ENCODE measurements at places on chromosomes 16 and 17. TPM values are rescaled to one million over a fixed set of nuclear protein-coding genes. Genes with fewer than 3 reads are reported as not detected.

The HEATR3 gene
- total RNA-seq, result 16.9 TPM

The ASB16 gene
- not detected for total RNA-seq

The NEUROD2 gene
- total RNA-seq, result not detected

DNA sequence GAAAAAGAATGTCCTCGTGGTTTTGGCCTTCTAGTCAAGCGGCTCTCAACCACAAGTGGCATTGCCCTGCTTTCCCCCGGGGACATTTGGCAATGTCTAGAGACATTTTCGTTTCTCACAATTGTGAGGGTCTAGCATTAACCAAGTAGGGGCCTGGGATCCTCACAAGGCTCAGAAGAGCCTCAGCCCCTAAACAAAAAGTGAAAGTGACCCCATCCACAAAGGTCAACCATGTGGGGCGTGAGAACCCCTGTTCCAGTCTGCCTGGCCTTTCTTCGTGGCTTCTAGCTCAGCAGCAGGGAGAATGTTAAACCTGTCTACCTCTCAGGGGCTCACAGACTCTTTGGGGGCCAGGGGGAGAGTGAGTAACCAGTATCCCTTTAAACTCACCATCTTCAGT, 4.8 kb upstream of the RPL38 start:
- DNase-seq, result no peak

DNA sequence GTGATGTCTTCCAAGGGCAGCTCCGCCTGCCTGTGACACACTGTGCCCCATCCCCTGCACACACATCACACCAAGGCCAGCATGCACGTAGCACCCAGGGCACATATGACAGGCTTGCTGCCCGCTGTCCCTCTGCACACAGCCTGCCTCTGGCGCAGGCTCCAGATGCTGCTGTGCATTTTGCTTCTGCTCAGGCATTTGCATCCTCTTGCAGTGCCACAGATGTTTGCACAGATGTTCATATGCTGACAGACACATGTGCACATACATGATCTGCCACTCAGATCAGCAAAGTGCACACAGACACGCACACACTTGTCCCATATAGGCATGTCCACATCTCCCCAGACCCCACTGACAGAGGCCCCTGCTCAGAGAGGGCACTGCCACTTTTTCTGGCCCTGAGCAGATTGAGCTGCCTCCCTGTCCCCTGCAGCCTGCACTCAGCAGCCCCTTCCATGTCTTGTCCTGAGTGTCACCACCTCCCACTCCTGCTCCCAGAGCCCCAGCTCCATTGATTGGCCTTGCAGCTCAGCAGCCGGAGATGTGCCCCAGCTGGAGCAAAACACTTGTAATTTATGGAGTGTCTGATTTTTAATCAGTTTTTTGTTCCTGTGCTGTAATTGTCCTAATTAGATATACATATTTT, 115.1 kb upstream of the RPL38 start:
- no peak for DNase-seq

GRCh38 chr16:30700491-30700890, 1.5 kb downstream of the SRCAP start:
- peak; percentile 25 for DNase-seq

DNA sequence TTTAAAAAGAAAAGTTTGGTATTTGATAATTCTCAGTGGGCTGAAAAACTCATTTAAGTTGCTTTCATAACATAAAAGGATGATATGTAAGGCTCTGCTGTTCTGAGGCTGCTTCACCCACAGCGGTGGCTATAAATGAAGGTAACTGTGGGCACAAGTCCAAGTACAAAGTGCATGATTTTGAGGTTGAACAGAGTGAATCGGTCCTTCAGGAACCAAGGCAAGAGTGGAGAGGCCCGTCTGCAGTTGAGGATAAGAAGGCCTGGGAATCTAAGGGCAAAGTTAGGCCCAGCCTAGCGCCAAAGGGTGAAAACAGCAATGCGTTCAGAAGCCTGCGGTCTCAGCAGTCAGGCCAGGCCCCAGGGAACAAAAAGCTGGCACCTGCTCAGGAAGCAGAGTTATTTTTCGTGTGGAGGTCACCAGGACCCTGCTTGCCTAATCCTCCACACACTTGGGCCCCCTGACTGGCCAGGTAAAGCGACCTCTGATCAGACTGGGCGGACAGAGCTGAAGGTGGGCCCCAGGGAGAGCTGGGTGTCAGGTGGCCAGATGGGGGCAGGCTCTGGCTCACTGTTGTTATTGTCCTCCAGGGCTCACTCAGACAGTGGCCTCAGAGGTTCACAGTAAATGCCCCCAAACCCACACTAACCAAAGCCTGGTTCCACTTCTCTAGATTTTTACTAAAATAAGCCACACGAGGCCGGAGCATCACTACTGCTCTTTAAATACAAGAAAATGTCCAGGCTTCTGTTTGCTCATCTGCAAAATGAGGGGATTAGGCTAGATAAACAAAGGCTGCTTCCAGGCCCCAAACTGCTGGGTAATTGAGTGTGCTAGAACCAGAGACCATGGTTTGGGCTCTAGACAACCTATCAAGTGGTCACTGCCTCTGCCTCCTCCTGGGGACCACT, 46.5 kb downstream of the TEX2 start:
- peak; percentile 67 for DNase-seq

DNA sequence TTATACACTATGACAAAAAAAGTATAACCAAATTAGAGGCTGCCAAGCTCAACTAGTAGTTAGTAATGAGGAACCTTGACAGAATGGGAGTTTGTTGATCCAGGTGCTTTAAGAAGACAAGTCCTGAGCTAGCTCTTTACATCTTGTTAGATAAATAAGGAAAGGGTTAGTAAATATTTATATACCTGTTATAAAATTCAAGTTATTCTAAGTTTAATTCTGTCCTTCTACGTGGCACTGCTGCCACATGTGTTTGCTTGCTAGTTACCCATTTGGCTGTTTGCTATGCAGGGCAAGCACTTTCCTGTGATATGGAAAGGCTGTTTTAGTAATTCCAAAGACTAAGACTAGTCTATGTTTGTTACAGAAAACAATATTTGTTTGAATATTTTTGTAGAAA, 180.5 kb downstream of the MYO1D start:
- DNase-seq, result peak; percentile 6

GRCh38 chr17:69534235-69534621, 119.7 kb downstream of the MAP2K6 start:
- no peak for DNase-seq

GRCh38 chr16:14148016-14148415, 76.9 kb downstream of the MRTFB start:
- no peak for DNase-seq

DNA sequence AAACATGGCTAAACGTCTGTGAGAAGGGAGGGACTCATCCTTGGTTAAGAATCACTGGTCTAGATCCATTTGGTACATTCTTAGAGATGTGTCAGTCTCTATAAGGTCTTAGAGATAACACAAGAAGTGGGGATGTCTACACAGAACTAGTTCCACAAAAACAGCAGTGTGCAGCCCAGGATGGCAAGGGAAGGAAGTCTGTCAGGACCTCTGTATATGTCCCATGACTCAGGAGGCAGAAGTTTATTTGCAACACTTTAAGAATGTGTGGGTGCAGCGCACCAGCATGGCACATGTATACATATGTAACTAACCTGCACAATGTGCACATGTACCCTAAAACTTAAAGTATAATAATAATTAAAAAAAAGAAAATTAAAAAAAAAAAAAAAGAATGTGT, 548.5 kb upstream of the SOX9 start:
- no peak for DNase-seq

DNA sequence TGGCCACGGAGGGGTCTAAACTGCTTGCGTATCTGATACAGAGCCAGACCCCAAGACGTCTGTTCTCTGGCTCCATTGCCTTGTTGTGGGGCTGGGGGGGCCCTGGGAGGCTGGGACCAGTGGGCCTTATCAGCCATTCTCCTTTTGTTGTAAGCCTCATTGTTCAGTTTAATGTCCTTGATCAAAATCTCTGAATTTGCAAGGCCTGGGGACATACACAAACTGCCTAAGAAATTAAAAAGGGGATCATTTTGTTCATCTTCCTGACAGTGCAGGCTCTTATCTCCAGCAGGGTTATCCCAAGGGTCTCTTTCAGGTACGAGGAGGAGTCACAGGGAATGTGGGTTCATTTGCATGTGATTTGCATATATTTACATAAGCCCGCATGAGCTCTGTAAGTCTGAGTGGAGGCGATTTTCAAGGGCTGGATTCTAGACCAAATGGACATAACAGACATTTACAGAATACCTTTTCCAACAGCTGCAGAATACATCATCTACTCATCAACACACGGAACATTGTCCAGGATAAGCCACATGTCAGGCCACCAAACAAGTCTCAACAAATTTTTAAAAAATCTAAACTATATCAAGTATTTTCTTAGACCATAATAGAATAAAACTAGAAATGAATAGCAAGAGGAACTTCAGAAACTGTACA, 269.8 kb downstream of the RBFOX1 start:
- DNase-seq, result no peak

GRCh38 chr17:39687546-39688474, at the start of gene PGAP3:
Gene PGAP3, minus strand, starts transcription at chr17:39688057. Its CDS starts 43 bp downstream, at chr17:39688014.
- DNase-seq, result peak; percentile 95

DNA sequence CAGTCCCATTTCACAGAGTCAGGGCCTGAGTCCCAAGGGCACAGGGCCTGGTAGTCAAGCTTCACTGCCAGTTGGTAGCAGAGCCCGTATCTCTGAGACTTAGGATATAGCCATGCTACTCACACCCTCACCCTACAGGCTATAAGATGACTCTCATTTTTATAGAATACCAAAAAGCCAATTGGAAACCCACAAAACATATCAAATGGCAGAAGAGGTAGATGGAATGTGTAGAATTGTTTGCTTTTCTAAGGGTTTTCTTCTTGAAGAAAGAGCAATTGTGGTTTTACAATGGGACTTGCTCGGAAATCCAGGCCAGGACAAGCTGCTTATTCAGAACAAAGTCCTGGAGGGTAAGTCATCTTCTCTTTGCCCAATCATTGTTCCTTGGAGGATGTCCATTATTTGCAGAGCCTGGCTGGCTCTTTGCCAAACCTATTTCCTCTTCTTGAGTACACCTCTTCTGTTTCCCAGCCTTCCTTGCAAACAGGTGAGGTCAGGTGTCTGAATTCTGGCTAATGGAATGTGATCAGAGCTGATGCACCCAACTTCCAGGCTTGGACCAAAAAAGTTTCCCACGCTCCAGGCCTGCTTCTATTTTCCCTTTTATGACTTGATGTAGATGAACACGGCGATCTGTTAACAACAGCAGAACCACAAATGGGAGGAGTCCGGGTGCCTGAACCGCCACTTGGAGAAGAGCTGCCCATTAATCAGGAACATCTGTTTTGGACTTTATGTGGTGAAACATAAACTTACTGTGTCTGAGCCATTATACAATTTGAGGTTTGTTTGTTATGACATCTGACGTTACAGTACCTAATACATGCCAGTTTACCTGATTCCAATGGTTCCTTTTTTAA, 16.9 kb upstream of the CCL22 start:
- peak; percentile 37 for DNase-seq

DNA sequence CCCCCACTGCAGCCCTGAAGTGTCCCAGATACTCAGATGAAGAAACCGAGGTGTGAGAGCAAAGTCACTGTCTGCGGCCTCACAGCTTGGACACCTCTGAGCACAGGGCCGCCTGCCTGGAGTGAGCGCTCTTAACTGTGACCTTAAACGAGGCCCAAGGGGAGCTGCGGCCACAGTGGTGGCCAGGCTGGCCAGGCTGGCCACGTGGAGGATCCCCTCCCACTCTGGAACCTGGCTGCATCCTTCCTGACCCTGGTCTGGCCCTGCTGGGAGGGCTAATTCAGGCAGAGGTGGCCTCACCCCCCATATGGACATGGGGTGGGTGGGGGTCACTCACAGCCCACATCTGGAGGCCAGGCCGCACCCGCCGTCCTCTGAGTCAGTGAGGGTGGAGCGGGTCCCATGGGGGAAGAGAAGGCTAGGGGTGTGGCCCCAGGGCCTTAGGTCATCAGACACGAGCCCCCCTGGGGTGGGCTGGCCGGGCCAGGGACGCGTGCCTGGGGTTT, 6.6 kb downstream of the VASN start:
- DNase-seq, result no peak

GRCh38 chr16:48575471-48576050, 34.4 kb downstream of the N4BP1 start:
- DNase-seq, result no peak

GRCh38 chr17:11797803-11798202, 199.5 kb downstream of the ZNF18 start:
- DNase-seq, result no peak

- DNase-seq, result peak; percentile 28
These were observed at the start of gene CCL8 for GRCh38 chr17:34319039-34319483. Gene CCL8, plus strand, starts transcription at chr17:34319435. Its CDS starts 67 bp downstream, at chr17:34319502.

DNA sequence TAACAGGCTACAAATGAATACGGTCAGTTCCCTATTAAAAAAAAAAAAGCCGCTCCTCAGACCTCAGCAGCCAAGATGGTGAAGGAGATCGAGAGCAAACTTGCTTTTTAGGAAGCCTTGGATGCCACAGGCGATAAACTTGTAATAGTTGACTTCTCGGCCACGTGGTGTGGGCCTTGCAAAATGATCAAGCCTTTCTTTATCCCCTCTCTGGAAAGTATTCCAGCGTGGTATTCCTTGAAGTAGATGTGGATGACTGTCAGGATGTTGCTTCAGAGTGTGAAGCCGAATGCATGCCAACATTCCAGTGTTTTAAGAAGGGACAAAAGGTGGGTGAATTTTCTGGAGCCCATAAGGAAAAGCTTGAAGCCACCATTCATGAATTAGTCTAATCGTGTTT, 11.8 kb upstream of the GGT6 start:
- no peak for DNase-seq

GRCh38 chr16:19677402-19677801, 40.6 kb downstream of the KNOP1 start:
- DNase-seq, result no peak

DNA sequence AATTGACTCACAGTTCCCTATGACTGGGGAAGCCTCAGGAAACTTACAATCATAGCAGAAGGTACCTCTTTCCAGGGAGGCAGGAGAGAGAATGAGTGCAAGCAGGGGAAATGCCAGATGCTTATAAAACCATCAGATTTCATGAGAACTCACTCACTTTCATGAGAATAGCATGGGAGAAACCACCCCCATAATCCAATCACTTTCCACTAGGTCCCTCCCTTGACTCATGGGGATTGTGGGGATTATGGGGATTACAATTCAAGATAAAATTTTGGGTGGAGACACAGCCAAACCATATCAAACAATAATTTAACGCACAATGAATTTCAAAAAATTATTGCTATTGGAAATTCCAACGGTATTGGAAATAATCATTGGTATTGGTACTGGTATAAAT, 15.1 kb downstream of the ABCA9 start:
- DNase-seq, result no peak

DNA sequence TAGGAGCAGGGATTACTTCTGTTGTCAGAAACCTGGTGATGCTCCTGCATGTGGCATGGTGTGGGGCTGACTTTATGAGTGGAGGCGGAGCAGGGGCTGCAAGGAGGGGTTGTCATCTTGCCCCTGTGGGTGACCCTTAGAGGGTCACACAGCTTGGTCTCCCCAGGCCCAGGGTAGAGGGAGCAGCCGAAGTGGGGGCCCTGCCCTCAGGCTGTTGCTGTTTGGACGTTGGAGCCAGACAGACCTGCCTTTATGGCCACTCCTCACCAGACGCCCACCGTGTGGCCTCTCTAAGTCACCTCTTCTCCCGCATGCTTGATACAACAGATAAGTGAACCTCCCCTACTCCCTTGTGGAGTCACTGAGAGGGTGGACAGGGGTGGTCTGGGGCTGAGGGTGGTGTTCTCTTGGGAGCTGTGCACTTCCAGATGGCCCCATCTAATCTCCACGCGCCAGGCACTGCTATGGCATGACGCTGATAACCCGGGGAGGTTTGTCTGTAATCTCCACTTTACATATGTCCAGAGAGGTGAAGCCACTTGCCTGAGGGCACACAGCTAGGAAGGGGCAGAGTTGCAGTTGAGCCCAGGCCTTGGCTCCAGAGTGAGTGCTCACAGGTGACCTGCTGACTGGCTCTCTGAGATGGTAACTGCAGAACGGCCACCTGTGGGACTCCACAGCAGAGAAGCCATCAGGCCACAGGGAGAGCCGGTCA, 10.0 kb downstream of the MAP2K3 start:
- DNase-seq, result peak; percentile 28
